8988T (cell line): ENCODE measurements at places on chromosomes 3 and 15.

- DNase-seq: no peak
These were observed 483.2 kb downstream of the TBL1XR1 start for GRCh38 chr3:176714034-176714433.

- DNase-seq: no peak
These were observed 340.8 kb downstream of the PLOD2 start for GRCh38 chr3:145820170-145820569.

- DNase-seq: no peak
These were observed 350.3 kb upstream of the ZNF385D start for GRCh38 chr3:22101351-22101750.

DNA sequence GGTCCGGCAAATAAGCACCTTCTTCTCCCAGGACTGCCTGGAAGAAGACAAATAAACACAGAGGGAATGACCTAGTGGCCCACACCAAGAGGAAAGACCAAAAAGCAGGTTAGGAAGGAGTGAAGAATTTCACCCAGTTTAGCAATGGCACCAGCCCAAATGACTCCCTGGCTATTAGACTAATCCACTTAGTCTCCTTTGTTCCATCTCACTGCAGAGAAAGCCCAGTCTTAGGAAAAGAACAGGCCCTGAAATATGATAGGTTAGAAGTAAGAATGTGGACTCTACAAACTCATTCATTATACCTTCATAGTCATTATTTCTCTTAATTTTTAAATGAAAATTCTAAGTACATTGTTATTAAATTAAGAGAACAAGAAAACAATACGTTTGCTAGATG lies 23.2 kb downstream of the SERPINI2 start:
- DNase-seq: no peak

GRCh38 chr15:66707310-66708082 lies 5.5 kb downstream of the SMAD6 start:
- DNase-seq: peak; percentile 69

DNA sequence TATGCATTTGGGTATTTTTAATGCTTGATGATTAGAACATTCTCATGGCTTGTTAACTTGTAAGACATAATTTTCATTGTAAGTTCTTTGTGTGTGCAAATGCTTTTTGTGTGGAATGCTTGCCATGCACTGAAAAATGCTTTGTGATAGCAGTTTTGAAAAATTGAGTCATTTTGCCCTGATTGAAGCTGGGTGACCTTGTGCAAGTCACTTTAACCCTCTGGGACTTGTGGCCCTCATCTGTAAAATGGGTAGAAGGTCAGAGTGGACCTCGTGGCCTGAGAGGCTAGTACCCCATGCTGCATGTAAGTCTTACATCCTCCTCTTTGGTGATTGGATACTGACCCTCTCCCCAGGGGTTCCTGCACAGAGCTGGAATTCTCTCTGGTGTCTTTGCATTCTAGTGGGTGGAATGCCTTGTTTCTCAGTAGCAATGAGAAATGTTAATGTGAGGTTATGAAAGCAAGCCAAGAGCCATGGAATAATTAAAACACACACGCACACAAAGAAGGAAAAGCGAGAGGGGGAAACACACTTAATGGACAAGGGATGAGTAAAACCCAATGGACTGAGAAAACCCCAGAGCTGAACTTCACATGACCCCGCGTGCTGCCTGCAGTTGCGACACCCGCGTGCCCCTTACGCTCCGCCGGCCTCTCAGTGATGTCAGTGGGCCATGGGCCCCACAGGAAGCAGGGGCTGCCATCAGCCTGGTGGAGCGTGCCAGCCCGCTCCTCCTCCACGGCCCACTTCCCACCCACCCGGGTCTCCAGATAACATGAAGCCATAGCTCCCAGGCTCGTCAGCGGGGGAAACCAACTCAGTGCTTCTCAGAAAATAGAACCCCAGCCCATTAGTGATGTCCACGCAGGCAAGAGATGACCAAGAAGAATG lies 44.0 kb downstream of the SMAD3 start:
- no peak for DNase-seq

DNA sequence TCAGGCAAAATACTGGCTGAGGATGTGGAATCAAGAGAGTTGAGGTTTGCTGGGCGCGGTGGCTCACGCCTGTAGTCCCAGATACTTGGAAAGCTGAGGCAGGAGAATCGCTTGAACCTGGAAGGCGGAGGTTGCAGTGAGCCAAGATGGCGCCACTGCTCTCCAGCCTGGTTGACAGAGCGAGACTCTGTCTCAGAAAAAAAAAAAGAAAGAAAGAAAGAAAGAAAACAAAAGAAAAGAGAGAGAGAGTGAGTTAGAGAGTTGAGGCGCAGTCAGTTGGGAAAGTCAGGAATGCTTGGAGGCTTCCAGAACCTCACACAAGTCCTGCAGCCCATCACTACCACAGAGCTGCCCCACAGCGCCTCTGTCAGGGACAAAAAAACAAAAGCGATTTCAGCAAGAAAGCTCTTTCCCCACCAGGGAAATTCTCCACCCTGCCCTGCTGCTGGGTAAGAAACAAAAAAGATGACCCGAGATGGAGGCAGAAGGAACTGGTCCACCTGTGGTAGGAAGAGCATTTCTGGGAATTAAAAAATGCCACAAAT lies 13.8 kb downstream of the HDC start:
- no peak for DNase-seq

DNA sequence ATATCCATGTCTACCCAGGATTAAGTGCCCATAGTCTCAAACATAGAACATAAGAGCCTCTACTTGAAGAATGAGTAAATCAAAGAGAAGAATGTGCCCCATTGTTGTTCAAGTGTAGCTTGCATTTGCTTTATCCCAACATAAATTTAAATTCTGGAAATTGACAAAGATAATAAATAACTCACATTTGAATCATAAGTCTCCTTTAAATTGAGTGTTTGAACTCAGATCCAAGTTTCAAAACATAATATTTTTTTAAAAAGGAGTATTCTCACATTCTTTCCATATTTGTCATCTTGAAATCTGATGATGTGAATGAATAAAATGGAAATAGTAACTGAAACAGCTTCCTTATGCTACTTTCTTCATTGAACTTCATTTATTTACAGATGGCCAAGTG lies 135.2 kb downstream of the MECOM start:
- DNase-seq: no peak

DNA sequence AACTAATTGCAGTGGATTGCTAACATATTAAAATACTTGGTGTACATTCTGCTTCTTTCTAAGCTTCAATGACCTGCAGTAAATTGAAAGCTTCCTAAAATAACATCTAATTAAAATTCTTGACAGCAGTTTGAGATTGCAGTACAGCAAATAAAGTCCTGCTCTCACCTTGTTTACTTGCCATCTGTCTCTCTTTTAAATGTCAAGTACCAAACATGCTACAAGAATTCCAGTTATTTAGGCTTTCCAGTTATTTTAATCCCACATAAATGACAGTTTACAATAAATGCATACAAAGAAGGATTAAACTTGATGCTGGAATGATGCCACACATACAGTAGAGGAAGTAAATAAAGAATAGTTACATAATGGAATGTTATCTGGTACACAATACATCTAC lies 33.2 kb downstream of the CBLB start:
- no peak for DNase-seq

- no peak for DNase-seq
These were observed 467 bp downstream of the PIF1 start for GRCh38 chr15:64824929-64825430.

- no peak for DNase-seq
These were observed 18.6 kb upstream of the TICRR start for GRCh38 chr15:89556413-89557262.

DNA sequence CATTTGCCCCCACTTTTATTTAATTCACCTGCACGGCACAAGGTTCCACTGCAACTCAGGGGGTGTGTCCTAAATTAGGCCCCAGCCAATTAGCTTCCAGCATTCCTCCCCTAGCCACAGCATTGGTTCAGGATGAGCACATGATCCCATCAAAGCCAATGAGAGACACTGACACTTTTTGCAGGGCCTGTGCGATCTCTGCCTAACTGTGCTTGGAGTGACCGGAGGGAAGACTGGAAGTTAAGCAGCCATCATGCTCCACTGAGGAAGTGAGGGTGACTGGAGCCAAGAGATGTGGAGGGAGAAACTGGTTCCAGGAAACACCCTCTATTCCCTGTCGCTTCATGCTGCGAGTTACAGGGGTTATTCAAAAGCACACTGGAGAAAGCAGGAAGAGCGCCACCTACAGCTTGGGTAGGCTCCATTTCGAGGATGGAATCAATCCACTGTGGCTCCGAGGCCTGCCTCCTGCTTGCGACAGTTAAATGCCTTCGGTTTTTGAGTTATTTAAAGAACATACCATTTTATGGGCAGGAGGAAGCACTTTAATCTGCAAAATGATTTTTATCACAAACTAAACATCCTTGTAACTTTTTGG lies 122.2 kb upstream of the WNT5A start:
- DNase-seq: no peak

GRCh38 chr15:39407116-39407515 lies 173.8 kb upstream of the THBS1 start:
- DNase-seq: no peak

DNA sequence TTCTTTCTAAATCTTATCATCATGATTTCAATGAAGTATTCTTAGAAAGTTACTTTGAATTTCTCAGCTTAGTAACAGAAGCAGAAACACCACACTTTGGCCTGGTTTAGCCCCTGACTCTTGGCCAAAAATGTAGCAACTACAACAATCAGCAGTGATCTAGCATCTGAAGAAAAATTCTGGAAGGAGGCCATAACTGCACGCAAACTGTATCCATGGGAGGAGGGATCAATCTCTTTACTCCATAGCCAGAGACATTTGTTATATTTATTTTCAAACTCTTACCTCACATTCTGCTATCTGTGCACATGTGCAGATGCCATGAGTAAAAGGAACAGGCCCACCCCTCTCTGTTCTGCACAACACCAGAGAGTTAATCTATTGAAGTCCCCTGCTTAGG lies 251.0 kb upstream of the P2RY1 start:
- no peak for DNase-seq

- DNase-seq: no peak
These were observed 46.5 kb downstream of the CYFIP1 start for GRCh38 chr15:22933641-22934061.

DNA sequence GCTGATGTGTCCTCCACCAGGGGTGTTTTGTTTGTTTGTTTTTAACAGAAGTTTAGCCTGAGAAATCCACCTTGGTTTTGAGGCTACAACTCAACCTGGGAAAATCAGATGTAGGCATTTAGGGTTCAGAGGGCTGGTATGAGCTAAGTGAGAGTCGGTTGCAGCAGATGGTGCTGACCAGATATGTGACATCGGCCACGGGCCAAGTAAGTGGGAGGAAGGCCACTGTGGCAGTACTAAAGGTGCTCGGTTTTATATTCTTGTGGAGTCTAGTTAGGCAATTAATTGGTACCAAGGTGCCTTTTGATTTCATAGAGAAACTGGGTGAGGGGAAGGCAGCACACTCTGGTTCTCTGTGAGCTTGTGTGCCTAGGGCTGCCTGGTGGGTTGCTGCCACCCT lies 10.5 kb downstream of the MTMR14 start:
- DNase-seq: no peak

DNA sequence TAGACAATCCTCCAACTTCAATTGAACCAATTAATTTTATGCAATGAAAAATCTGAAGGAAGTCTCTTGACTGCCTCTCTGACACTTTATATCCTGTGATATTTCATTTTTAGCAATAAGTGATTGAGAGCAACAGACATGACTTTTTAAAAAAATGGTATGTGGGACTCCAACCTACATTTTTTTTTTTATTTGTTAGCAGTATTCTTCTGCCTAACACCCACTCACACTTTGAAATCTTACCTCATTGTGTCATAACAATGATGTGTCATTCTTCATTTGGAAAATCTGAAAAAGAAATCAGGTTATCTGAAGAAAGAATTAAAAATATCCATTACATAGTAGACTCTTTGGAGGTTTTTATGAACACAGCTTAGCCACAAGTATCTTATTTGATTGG lies 541.3 kb upstream of the KCNMB2 start:
- no peak for DNase-seq

GRCh38 chr3:62615258-62615849 lies 242.0 kb upstream of the FEZF2 start:
- no peak for DNase-seq

GRCh38 chr3:48413086-48413485 lies 16.8 kb downstream of the PLXNB1 start:
- peak; percentile 21 for DNase-seq

DNA sequence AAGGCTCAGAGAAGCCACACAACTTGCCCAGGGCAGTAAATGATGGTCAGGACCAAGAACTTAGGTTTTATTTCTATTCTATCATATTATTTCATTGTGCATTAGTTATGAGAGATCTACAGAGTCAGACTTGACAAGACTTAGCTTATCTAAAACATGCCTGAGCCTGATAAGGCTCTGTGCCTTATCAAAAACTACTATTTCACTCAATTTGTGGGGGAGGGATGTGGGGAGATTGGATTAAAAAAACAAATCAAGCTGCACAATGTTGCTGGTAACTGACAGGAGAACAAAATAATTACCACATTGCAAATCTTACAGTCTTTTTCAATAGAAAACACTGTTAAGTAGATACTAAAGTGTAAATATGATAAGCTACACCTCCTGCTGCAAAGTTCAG lies 16.0 kb downstream of the HACD2 start:
- no peak for DNase-seq

DNA sequence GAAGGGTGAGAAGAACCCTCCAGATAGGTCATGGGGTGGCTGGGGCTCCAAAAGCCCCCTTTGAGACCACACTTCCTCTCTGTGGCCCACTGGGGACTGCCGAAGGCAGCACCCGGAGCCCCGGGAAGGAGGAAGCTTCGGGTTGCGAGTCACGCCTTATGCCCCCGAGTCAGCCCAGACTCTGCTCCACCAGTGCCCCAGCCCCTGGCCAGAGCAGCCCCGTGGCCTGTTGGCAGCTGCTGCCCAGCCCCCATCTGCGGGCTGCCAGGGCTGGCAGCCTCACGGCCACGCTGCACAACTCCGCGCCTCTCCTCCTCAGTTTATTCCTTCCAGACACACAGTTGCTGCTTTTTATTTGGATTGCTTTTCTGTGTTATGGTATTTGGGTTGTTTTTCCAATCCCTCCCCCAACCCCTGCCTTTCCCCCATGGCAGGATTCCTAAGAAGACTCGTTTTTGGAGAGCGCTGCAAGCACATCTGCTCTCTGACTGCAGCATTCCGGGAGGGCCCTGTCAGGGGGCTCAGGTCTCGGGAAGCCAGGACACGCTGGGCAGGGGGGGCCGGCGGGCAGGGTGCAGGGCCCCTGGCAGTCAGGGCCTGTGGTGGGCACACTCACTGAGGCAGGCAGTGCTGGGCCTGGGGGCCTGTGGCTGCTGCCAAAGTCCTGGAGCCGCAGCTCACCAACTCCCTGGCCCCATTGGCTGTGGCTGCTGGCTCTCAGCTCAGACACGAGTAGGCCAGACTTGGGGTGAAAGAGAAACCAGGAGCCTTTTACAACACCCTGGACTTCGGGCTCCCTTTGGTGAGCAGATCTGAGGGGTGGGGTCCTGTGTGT lies 20.2 kb downstream of the MAGEF1 start:
- no peak for DNase-seq

- DNase-seq: no peak
These were observed 253.9 kb downstream of the LSAMP start for GRCh38 chr3:116191409-116191808.

GRCh38 chr3:79041621-79042020 lies 726.2 kb downstream of the ROBO1 start:
- no peak for DNase-seq

- no peak for DNase-seq
These were observed 495.9 kb upstream of the PROK2 start for GRCh38 chr3:72280876-72281275.
